ENCODE measurements at places on chromosomes 2 and 18.

DNA sequence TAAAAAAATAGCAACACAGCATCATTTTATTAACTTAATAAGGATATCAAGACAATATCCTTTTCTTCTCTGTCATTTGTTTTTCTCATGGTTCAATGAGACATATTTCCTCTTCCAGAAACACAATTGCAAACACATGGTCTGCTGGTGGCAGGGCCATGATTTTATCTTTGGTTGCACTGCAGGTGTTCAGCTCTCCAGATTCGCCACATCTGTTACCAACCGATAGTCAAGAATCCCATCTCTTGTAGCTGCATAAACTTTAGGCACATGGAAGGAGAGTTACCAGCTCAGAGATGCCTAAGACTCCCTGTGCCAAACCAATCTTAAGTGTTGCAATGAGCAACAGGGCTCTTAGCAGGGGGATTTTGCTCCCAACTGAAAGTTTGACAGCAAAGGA lies 1303.2 kb upstream of the CELF4 start:
- DNase-seq: no peak

GRCh38 chr2:96470636-96471035 lies 34.5 kb downstream of the NEURL3 start:
- peak; percentile 36 for DNase-seq

GRCh38 chr18:9619545-9619944 lies 5.2 kb upstream of the PPP4R1 start:
- DNase-seq: no peak

DNA sequence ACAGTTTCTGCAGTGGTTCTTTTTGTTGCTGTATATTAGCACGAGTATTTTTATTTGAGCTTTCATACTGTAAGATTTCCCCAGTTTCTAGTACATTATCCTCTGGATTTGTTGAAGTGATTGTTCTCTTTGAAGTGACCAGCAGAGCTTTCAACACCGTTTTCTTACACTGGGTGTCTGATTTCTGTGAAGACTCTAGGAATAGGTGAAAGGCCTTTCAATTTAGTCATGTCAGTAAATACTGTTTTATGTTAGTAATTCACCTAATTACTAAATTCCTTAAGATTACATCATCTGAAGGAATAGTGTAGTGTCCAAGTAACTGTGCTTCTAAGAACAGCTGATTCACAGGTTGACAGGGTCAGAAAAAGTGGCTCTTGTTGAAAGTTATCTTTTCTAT lies 2.3 kb downstream of the PPM1B start:
- DNase-seq: no peak

- DNase-seq: no peak
Measured at GRCh38 chr2:148614014-148614321, 30.6 kb upstream of the EPC2 start.

GRCh38 chr2:83582589-83582988 lies 876.5 kb downstream of the SUCLG1 start:
- no peak for DNase-seq

DNA sequence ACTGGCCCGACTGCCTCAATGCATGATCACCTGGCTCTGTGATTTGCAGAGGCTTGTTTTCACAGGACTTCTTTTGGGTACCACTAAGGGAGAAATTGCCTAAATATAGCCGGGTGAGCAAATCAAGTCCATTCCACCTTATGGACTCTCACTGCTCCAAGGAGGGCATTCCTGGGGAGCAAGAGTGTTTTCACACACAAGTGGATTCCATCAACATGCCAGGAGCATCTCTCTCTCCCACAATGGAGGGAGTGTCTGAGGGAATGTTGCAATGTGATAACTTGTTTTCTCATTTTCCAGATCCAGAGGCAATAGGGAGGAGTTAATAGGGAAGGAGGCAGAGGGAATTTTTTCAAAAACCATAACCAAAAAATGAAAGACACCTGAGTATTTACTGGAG lies 250.7 kb downstream of the SATB2 start:
- DNase-seq: no peak

GRCh38 chr2:159891917-159892730 lies 94.1 kb upstream of the CD302 start:
- DNase-seq: no peak

DNA sequence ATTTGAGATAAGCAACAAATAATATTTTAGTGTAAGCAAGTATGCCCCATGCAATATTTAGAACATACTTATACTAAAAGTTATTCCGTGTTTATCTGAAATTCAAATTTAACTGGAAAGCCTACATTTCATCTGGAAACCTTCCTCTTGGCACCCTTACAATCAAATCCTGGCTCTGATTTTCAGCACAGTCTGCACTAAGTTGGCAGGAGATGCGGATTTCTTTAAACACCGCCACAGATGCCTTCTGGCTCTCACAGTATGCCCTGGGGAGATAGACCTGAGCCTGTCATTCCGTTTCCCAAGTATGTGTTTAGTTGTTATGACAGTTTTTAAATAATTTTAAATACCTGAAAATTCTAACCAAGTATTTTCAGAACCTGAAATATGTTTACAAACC lies 7.3 kb upstream of the MLPH start:
- DNase-seq: no peak

DNA sequence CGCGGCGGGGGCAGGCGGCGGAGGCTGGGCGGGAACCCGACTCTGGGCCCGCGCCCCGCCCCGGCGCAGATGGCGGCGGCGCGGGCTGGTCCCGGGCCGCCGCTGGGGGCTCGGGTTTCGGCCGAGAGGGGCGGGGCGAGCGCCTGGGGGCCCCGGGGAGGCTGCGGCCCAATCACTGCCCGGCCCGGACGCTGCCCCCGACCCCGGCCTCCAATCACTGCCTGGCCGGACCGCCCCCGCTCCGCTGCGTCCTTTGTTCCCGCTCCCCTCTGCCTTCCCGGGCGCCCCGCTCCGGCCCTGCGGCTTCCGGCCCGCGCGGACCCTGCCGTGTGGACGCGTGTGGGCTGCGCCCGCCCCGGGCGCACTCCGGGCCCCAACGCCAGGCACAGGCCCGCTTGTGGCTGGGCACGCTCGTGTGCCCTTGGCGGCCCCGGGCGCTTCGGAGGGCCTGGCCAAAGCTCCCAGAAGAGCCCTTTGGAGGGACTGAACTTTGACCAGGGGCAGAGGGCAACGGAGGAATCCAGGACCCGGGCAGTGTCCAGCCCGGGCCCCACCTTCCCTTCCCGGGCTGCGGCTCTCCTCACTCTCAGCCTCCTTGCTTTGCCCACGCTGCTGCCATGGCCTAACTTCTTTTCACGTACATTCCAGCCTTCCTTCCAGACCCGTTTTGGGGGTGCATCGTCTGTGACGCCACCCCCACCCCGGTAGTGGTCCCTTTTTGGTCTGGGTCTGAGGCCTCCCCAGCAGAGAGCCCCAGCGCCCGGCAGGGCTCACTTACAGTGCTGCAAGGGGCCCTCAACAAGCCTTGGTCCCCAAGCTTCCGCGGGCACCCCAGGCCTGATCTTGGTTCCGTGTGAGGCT lies 27.1 kb upstream of the PTMA start:
- DNase-seq: no peak

- DNase-seq: no peak
Measured at GRCh38 chr2:16663121-16663905, 2.3 kb downstream of the CYRIA start.

DNA sequence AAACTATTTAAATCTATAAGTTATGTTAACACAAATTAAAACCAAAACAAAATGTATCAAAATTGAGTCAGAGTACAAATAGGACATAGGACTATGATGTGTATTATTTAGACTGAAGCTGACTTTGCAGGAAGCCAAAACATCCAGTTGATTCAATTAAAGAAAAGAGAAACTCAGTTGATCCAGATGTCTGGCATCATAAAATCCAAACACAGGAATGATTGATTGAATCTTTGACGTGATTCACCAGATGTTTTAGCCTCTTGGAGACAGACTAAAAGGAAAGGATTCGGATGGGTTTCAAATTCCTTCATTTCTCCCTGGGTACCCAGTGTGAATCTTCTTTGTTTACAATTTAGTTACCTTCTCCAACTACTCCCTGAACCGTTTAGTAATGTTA lies 272.9 kb downstream of the IRS1 start:
- DNase-seq: no peak

DNA sequence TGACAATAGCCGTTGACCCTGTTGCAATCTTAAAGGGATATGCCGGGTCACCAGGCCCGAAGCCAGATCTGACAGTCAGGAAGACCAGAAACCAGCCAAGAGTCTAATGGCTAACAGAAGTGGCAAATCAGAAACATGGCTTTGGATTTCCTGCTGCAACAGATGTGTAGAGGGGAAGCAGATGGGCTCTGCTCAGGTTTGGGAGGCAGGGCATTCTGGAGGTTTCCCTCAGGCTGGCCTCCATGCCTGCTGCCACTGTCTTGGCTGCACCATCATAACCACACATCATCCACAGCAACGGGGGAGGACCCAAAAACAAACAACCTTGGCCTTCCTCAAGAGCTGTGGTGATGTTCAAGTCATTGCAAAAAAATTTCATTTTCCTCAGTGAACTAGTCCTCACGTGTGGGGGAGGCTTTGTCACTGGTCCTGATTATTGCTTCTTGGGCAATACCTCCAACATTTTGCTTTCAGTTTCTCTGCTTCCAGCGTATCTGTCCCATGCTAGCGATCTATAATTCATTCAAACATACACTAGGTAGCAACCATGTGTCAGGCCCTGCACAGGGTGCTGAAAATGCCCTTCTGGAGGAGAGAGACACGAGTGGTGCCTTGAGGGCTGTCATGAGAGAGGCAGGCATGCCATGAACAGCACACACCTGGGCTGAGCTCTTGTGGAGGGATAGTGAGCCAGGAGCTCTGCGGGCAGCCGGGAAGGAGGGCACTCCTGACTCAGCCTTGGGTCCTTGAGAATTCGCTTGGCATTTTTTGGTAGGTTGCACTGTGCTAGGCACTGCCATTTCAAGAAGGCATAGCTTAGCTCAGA lies 48.2 kb upstream of the LGALSL start:
- no peak for DNase-seq

- no peak for DNase-seq
Measured at GRCh38 chr18:58738322-58738721, 67.1 kb downstream of the MALT1 start.

GRCh38 chr18:10230072-10230471 lies 224.4 kb upstream of the APCDD1 start:
- DNase-seq: no peak

GRCh38 chr2:63734510-63734909 lies 107.2 kb upstream of the UGP2 start:
- no peak for DNase-seq

DNA sequence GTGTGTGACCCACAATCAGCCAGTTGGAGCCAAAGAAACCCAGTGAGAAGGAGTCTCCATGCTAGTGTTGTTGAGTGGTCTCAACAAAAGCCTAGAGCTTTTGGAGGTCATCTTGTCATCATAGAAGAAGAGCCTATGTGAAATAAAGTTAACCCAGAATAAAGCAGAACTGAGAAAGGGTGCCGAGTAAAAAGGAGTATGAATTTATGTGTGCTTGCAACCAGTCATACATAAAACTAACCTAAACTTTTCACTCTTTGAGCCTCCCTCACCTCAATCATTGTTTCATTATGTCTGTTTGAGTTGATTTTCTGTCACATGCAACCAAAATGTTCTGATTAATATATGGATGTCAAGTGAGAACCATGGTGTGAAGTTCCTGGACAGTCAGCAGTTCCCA lies 599.3 kb upstream of the ZEB2 start:
- DNase-seq: no peak

DNA sequence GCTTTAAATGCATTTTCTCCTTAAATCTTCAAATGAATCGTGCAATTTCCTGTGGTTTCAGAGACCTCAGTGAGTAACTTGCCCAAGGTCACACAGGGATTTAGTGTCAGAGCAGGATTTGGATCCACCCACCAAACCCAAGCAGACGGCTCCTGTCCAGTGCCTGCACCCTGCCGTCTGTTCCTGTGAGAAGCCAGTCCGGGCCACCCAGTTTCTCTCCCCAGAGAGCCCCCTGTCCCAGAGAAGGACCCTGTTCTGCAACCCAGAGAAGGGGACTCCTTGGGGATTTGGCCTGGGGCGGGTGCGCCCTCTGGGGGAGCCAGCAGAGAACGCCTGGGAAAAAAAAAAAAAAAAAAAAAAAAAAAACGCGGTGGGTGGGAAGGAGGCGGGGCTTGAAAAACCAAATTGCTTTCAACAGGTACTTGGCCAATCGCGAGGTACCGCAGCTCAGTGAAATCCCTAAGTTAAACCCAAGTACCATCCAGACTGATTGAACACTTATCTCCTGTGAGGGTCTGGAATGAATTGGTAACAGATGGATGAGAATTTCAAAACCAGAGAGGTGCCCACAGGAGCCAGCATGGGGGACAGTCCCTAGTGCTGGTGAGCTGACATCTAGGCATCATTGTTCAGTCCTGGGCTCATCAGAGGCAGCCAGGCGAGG lies 30.9 kb upstream of the REEP1 start:
- DNase-seq: peak; percentile 24

GRCh38 chr18:3624935-3625741 lies 175.2 kb downstream of the TGIF1 start:
- DNase-seq: peak; percentile 38

DNA sequence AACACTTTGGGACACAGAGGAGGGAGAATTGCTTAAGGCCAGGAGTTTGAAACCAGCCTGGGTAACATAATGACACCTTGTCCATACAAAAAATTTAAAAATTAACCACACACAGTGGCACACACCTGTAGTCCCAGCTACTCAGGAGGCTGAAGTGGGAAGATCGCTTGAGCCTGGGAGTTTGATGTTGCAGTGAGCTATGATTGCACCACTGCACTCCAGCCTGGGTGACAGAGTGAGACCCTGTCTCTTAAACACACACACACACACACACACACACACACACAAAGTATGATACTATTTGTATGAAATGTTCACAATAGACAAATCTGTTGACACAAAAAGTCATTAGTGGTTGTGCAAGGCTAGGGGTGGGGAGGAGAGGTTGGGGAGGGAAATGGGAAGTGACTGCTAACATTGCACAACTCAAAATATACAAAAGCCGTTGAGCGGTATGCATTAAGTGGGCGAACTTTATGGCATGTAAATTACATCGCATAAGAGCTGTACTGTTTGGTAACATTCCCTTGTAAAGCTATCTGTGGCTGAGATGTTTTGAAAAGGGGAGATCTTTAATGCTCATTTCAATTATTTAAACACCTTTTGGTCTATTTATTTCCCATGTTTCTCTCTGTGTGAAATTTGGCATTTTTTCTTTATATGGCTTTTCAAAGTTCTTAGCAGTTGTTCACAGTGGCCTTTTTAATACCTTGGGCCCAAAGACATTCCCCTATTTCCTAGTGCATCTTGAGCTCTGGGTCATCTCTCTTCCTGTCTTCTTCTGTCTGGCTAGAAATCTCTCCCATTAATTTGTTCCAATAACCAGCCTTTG lies 58.9 kb upstream of the ZNF516 start:
- no peak for DNase-seq

GRCh38 chr2:218259099-218259961 lies 1.5 kb upstream of the GPBAR1 start:
- no peak for DNase-seq

DNA sequence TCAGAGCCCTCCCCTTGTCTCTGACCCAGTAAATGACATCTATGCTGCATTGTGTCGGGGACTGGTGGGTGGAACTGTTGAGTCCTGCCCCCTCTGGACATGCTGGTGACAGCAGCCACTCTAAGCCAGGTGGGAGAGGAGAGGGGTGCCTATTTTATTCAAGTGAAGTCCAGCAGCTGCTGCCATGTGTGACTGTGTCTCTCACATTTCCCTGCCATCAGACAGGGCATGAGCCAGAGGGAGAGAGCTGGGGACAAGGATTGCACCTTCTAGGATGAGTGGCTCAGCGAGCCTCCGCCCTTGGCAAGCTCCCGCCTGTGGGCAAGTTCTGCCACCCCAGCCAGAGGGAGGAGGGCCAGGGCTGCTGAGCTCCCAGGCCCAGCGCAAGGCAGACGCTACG lies 13.7 kb downstream of the NGEF start:
- DNase-seq: no peak
